Cardiac fibroblast (primary cell): ENCODE measurements at places on chromosomes 11 and 22.

DNA sequence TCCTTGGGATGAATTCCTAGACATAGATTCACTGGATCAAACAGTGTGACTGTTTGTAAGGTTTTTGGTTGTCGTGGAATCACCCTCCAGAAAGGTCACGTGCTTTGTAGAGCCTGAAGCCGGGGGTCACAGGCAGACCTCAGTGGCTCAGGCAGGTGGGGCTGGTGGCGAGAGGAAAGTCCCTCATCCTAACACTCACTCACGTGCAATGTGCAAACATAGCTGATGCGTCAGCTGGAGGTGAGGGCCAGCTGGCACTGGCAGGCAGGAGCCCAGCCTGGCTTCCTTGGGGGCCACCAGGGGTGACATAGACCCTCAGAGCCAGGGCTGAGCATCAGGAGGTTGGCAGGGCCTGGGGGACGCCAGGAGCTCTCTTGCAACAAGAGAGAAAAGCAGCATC, 90.0 kb downstream of the ARHGAP8 start:
- DNase-seq, result no peak

DNA sequence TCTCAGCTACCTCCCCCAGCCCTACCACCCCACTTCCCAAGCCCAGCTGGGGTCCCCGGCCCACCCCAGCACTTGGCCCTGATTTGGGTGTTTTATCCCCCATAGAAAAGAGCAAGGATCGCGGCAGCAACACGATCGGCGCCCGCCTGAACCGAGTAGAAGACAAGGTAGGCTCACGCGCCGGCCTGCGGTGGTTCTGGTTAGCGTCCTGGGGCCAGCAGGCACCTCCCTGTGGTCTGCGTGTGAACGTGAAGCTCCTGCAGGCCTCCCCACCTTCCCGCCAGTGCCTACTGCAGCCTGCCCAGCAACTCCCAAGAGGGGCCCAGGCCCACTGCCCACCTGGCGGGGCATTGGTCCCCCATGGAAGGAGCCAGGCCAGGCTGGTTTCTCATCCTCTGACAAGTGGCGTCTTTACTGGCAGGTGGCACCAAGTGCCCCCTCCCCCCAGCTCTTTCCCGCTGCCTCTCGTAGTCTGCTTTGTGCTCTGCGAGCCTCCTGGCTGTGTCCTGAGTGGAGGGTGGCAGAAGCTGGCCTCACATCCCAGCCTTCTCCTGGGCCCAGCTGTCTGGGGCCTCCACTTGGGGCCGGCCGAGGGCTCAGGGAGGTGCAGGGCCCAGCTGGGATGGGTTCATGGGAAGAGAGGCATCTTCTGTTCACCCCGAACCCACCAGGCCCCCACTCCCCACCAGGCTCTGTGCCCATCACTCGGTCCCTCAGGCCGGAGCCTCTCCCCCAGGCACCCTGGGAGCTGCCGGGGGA, 78.3 kb upstream of the KCNQ1OT1 start:
- DNase-seq, result no peak

- DNase-seq, result no peak
Measured at GRCh38 chr22:39368461-39368911, 18.7 kb downstream of the SYNGR1 start.

DNA sequence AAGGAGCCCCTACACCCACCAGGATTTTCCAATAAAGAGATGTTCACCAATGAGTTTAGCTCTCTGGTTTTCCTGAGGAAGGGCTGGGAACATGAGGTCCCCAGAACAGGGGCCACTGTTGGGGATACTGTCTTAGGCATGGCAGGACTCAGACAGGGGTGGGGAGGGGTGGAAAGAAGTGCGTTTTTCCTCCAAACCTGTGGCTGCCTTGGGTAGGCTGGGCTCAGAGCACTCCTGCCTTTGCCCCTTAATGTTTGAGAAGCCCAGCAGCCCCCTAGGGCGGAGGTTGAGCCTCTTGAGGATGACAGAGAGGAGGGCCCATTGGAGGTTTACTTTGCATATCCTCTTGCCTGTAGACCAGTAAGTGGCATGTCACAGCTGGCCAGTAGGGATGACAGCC, 10.6 kb downstream of the MTFP1 start:
- DNase-seq, result no peak

DNA sequence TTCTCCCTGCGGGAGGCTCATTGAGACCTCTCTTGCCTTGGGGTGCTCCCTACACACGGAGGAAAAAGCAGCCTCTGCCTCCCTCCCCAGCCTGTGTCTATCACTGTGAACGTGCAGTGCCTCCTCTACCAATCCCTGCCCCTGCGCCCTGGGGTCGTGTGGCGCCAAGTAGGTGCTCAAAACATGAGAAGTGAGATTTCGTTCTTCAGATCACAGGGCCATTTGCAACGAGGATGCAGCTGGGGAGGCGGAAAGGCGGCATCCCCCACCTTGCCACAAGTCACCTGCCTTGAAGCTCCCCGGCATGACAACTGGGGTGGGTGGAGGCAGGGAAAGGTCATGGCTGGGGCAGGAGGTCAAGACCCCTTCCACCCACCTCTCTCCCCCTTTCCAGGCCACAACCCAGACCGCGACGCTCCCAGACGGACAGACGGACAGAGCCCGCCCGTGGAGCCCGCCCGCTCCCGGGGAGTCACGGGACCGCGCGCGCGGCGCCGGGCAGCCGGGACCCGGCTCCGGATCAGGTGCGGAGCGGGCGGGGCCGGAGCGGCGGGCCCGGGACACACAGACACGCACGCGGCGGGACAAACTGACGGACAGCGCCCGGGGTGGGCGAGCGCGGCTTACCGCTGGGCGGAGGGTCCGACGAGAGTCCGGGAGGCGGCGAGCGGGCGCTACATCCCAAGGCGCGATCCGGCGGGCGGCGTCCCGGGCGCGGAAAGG, 485 bp downstream of the KCNJ4 start:
- DNase-seq, result no peak

GRCh38 chr11:77206264-77207018, 78.4 kb downstream of the MYO7A start:
- DNase-seq, result no peak

GRCh38 chr22:47591016-47591415, 828.6 kb downstream of the TBC1D22A start:
- no peak for DNase-seq

- DNase-seq, result no peak
Measured at GRCh38 chr22:40597526-40598430, 38.7 kb downstream of the MRTFA start.

- DNase-seq, result no peak
Measured at GRCh38 chr11:1728931-1729691, 21.3 kb downstream of the IFITM10 start.

- DNase-seq, result no peak
Measured at GRCh38 chr11:5698281-5698680, 8.7 kb downstream of the TRIM22 start.

- DNase-seq, result no peak
Measured at GRCh38 chr11:115389790-115390189, 114.4 kb downstream of the CADM1 start.

GRCh38 chr11:125287491-125288210, 123.1 kb downstream of the PKNOX2 start:
- peak; percentile 16 for DNase-seq

- DNase-seq, result no peak
Measured at GRCh38 chr11:81839016-81839415, 894.6 kb downstream of the FAM181B start.
